ENCODE measurements at places on chromosomes 7 and 10. TPM values are rescaled to one million over a fixed set of nuclear protein-coding genes. Genes with fewer than 3 reads are reported as not detected.
A peak's percentile ranks its signal among the peaks of the same experiment; 100 is the strongest.

ACBD7 gene
- total RNA-seq, result 0.81 TPM

EMX2 gene
- not detected for total RNA-seq

LEP gene
- total RNA-seq, result not detected

DNA sequence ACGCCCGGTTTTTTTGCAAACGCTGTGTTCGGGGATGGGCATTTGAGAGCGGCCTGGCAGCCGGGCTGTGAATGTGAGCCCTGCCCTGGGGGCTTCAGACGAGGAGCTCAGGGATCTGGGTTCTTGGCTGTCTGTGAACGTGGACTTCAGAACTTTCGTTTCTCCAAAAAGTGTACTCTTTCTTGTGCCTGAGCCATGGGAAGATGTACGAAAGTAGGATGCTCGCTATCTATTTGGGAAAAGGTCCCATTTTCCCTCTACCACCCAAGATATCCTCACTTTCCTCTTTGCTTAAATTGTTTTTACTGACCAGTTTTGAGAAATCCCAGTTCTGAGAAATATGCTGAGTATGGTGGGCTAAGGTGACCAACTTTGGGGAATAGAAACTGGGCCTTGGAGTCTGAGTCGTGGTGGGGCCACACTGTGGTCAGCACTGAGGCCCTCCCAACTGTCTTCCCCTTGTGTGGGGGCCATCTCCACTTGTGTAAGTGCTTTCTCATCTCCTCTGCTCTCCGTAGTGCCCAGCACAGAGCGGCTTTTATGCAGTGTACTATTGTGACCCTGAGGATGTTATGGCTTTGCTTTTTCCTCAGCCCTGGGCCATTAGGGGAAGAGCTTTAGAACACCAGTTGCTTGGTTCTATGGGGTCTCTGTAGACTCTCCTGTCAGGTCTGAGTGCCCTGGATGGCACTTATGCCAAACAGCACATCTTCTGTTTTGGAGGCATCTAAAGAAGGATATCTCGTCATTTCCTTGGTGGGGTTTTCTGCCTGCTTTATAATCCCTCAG lies 918 bp downstream of the DBNL start:
- H3K36me3 ChIP-seq, result peaks cover 30% of the 10 kb centered on the region
- no peaks in the 10 kb centered on the region for H3K27me3 ChIP-seq

DNA sequence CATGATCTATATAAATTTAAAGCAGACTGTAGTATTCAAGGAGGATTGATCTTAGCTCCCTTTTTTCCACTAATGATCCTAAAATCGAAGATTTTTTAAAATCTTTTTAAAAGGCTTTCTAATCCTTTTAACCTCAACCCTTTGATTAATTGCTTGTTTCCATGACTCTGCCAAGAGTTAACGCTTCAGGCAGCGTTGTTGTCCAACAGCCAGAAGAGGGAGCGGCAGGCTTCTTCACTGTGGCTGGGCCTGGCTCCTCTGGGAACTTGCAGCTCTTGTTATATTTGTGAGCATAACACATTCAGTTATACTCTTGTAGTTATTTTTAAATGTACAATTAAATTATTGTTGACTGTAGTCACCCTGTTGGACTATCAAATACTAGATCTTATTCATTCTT lies 26.3 kb downstream of the CRCP start:
- no peaks in the 10 kb centered on the region for H3K27me3 ChIP-seq
- H3K4me3 ChIP-seq, result peak overlapping the region; percentile 53
- peak overlapping the region; percentile 63 for H3K27ac ChIP-seq
- H3K36me3 ChIP-seq, result peaks cover 43% of the 10 kb centered on the region

GRCh38 chr7:112996331-112996871 lies 90.2 kb downstream of the GPR85 start:
- peaks cover 20% of the 10 kb centered on the region for H3K36me3 ChIP-seq
- DNase-seq, result no peak
- peaks cover 46% of the 10 kb centered on the region for H3K4me1 ChIP-seq

GRCh38 chr10:97006364-97006763 lies 174.3 kb downstream of the LCOR start:
- no peak overlapping the region for H3K4me3 ChIP-seq
- DNase-seq, result no peak
- H3K27ac ChIP-seq, result no peak overlapping the region
- H3K4me1 ChIP-seq, result peaks cover 6% of the 10 kb centered on the region

GRCh38 chr10:113941140-113941539 lies 86.7 kb downstream of the NHLRC2 start:
- peaks cover 20% of the 10 kb centered on the region for H3K4me1 ChIP-seq
- no peaks in the 10 kb centered on the region for H3K36me3 ChIP-seq

DNA sequence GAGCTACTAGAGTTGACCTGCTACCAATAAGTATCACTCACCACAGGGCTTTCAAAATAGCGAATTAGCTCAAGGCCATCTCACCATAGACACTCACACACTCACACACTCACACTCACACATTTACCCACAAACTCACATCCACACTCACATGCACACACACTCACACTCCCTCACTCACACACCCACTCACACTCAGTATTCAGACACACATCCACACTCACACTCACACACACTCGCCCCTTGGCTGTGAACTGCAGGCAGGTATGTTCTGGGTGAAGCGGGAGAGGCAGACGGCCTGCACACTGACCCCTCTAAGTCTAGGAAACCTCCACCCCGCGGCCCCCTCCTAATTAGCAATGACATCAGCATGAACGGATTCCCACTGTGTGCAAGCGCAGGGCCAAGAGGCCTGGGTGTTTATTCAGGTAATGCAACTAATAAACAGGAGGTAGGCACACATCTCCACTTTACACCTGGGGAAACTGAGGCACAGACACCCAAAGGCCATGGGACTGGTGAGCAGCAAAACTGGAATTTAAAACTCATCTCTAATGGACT lies 94.6 kb downstream of the ADARB2 start:
- H3K27me3 ChIP-seq, result 0 out of 2 replicates have a peak, but pooled peaks cover 2% of the 10 kb centered on the region
- H3K4me1 ChIP-seq, result no peaks in the 10 kb centered on the region
- no peaks in the 10 kb centered on the region for H3K36me3 ChIP-seq
